ENCODE measurements at places on chromosomes 3 and 15.

GRCh38 chr15:47750740-47751262 lies 33.5 kb downstream of the SEMA6D start:
- DNase-seq: no peak

DNA sequence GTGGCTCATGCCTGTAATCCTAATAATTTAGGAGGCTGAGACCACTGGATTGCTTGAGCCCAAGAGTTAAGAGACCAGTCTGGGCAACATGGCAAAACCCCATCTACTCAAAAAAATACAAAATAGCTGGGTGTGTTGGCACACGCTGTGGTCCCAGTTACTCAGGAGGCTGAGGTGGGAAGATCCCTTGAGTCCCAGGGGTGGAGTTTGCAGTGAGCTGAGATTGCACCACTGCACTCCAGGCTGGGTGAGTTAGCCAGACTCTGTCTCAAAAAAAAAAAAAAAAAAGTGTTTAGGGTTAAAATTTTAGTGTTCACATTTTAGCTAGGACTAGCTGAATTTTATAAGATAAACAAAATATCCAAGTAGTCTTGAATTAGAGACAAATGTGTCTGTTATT lies 1340.1 kb upstream of the EPHA6 start:
- no peak for DNase-seq

DNA sequence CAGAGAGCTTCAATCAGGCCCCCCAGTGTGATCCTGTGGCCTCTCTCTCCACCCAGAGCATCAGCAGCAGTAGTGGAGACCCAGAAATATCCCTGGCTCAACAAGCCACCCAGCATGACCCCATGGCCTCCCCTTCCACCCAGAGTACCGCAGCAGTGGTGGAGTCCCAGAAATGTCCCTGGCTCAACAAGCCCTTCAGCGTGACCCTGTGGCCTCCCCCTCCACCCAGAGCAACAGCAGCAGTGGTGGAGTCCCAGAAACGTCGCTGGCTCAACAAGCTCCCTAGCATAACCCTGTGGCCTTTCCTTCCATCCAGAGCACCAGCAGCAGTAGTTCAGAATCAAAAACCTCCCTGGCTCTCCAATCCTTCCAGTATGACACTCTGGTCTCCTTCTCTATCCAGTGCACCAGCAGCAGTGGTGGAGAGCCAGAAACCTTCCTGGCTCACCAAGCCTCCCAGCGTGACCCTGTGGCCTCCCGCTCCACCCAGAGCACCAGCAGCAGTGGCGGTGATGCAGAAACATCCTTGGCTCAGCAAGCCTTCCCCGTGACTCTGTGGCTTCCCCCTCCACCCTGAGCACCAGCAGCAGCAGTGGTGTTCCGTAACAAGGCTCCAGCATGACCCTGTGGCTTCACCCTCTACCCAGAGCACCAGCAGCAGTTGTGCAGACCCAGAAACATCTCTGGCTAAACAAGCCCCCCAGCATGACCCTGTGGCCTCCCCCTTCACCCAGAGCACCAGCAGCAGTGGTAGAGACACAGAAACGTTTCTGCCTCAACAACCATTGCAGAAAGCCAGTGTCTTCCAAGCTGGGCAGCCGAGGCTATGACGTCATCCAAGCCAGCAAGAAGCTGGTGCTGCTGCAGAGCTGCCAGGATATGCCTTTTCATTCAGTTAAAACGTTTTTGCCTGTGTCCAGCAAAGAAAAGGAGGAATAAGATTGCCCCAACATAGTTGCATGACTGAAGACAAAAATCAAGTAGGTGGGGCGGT lies 61.3 kb upstream of the TAMM41 start:
- DNase-seq: no peak

- DNase-seq: no peak
These were observed 35.7 kb upstream of the NECTIN3 start for GRCh38 chr3:111035902-111036301.

GRCh38 chr3:169760479-169760878 lies 4.4 kb downstream of the TERC start:
- DNase-seq: no peak

DNA sequence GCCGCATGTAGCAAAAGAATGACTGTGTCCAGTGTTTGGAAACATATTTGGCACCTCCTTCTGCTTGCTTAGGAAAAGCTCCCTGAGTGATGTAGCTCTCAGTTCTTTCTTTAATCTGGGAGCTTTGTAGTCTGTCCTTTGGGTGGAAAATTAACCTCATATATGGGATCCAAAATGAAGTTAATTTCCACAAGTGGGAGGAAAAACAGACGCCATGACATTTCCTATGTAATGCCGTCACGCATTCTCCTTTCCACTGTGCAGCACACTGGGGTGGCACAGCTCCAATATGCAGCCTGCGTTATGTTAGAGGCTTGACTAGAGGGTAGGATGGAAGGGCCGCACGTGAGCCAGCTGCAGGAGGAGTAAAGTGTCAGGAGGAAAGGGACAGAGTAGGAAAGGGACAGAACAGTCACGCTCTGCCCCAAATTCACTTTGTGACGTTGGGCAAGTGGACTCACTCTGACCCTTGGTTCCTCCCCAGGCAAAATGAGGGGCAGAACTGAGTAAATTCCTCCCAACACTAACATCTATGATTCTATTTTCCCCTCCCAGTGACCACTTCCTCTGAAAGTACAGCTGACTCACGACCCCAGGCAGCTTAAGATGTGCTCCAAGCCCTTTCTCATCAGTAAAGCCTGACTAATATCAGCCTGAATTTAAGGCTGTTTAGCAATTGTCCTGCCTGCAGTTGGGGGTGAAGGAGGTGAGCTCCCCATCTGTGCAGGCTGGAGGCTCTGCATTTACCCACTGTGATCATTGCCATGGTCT lies 176.5 kb upstream of the PFN2 start:
- peak; percentile 85 for DNase-seq

DNA sequence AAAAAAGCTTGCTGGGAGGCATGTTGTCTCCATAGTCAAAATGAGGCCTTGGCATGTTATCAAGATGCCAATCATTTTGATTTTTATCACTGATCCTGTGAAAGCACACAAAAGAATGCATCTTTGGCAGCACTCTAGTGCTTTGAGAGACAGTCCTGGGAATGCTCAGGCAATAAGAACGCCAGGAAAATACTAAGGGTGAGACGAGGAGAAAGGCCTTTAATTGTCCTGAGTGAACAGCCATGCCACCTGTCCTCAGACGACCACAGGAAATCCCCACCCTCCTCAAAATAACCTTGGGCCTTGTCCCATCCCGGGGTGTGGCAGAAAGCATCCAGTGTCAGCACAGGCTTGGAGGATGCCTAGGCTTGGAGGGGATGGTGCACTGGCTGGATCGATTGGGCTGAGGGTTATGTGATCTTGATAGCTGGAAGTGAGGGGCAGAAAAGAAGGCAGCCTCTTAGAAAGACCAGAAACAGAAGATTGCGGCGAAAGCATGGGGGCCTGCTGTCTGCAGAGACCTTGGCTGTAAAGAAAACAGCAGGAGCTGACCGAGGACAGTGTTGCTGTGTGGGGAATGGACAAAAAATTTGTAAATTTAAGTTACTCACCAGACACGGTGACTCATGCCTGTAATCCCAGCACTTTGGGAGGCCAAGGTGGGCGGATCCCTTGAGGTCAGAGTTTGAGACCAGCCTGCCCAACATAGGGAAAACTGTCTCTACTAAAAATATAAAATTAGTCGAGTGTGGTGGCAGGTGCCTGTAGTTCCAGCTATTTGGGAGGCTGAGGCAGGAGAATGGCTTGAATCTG lies 7.3 kb downstream of the TMEM158 start:
- peak; percentile 13 for DNase-seq

DNA sequence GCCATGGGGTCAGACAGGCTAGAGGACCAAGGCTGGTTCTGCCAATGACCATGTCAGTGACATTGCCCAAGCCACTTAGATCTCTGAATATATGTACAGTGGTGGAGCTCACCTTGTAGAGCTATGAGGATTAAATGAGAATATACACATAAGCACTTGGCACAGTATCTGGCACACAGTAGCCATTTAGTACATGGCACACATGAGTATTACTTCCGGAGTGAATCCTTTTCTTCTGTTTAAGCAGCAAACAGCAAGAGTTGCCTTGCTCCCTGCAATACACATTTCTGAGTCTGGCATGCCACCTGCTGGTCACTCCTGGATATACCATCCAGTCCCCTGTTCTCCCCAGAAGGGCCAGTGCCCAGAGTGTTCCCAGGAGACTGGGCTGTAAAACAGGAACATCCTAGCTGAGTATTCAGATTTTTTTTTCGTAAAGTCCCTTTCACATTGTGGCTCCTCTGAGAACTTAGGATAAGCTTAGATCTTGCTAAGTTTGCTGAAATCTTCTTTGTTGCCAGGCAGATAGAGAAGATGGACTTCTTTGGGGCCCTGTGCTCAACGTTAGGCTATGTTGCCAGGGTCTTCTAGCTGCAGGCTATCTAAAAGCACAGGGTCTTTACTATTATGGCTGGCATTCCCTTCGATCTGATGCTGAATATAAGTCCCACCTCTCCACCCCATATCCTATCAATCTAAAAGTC lies 203.4 kb downstream of the ADAMTS9 start:
- peak; percentile 69 for DNase-seq

GRCh38 chr3:168051531-168052471 lies 43.9 kb downstream of the GOLIM4 start:
- no peak for DNase-seq

- DNase-seq: peak; percentile 50
These were observed 16.9 kb upstream of the MORF4L1 start for GRCh38 chr15:78855746-78856145.

DNA sequence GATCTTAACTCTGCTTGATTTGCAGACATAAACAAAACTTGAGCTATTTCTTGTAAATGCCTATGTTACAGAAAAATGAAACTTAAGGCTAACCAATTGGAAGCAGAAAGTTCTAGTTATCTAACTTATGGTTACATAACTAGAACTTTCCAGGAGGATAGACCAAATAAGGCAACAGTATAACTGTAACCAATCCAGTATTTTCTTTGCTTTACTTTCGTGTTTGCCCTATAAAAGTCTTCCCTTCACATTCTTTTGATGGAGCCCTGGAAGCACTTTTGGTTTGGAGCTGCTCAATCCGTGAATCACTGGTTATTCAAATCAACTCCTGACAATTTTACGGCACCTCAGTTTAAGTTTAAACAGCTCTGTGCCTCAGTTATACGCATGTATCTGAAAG lies 164.6 kb downstream of the SUCLG2 start:
- DNase-seq: peak; percentile 7

GRCh38 chr3:16174026-16174355 lies 489 bp upstream of the GALNT15 start:
- no peak for DNase-seq

- DNase-seq: no peak
These were observed 328.3 kb downstream of the MFSD1 start for GRCh38 chr3:159130108-159130507.

- DNase-seq: no peak
These were observed 78.2 kb upstream of the GBE1 start for GRCh38 chr3:81839504-81840094.

GRCh38 chr3:58608648-58609047 lies 31.5 kb upstream of the FAM107A start:
- no peak for DNase-seq

- DNase-seq: no peak
These were observed 9.7 kb downstream of the ZXDC start for GRCh38 chr3:126465928-126466544.

- DNase-seq: no peak
These were observed 38.5 kb upstream of the MRPL3 start for GRCh38 chr3:131541288-131541687.

DNA sequence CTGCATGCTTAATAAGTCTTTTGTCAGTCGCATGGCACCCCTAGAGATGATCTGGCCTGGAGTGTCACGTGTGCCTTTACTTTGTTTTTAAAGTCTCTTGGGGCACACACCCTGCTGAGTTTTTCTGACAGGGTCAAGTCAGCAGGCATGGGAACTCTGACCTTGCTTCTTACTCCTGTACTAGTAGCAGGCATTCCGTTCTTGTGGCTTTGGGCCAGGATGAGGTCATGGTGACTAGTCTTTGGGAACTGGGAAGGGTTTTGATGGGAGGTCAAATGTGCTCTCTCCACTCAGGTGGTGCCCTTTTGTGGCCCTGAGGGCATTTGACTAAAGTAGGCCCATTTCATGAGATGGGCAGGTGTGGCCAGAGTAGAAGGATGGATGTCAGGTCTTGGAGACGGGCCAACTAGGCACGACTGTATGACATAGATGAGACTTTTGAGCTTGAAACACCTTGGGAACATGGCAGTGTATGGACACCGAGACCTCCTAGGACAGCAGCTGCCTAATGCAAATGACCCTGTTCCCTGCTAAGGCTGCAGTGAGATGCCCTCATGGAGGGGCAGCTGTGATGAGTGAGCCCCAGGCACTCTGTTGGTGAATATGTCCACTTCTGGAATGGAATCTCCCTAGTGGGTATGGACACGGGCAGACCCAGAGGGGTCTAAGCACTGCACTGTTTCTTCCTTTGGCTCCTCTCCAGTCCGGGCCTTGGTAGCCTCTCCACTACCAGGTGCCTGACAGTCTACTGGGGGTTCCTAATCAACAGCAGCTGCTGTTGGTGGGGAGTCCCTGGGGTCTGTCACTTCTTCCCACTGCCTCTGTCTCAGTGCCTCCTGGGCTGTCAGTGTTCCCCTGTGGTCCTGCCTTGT lies 16.4 kb downstream of the SRPRB start:
- DNase-seq: peak; percentile 33

DNA sequence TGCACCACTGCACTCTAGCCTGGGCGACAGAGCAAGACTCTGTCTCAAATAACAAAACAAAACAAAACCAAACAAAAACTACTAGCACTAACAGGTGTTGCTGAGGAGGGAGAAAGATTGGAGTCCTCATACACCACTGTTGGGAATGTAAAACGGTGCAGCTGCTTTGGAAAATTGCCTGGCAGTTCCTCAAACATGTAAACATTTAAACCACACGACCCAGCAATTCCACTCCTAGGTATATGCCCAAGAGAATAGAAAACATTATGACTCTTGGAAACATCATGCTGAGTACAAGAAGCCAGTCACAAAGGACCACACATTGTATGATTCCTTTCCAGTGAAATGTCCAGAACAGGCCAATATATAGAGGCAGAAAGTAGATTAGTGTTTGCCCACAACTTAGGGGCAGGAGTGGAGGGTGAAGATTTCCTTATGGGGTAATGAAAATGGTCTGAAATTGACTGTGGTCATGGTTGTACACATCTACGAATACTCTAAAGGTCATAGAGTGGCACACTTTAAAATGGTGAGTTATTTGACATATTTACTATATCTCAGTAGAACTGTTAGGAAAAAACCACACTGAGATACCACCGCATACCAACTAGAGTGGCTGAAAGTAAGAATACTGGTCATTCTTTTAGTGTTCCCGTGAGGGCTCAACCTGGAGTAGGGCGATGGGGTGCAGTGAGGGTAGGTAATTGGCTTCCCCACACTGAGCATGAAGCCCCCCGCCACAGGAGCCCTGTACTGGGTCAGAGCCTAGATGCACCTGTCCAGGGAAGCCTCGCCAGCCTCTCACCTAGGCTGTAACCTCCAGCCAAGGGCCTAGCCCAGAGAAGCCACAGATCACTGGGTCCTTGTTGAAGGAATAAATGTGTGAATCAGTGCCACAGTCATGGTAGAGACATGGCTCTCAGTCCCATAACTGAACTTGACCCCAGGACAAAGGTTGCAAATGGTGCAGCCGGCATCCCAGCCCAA lies 131.1 kb downstream of the NUP210 start:
- no peak for DNase-seq

- DNase-seq: no peak
These were observed 554.7 kb upstream of the KCNMB2 start for GRCh38 chr3:177981576-177981975.

- no peak for DNase-seq
These were observed 575 bp downstream of the LEO1 start for GRCh38 chr15:51971032-51971374.
